ENCODE measurements at places on chromosomes 7 and 10. TPM values are rescaled to one million over a fixed set of nuclear protein-coding genes. Genes with fewer than 3 reads are reported as not detected.
A peak's percentile ranks its signal among the peaks of the same experiment; 100 is the strongest.

- DNase-seq: no peak
Measured at GRCh38 chr7:41925946-41926345, 223.1 kb upstream of the INHBA start.

The SPDYE16 gene
- total RNA-seq: not detected

The CC2D2B gene
- 0.72 TPM for total RNA-seq

DNA sequence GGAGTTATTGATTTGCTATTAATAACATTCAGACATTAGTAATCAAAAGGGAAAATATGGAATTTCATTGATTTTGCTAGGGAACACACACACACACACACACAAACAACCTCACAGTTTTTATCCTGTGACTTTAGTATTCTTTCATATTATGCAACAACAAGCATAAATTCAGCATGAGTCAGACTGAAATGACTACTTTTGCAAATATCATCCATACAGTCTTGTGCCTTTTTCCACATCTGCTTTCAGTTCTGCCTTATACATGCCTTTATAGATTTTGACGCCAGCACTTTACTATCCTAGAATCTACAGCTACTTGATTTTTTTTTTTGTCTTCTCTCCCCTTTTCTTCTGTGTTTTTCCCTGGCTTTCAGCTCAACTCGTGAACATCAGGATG, 975.8 kb upstream of the LRRTM3 start:
- DNase-seq: no peak

DNA sequence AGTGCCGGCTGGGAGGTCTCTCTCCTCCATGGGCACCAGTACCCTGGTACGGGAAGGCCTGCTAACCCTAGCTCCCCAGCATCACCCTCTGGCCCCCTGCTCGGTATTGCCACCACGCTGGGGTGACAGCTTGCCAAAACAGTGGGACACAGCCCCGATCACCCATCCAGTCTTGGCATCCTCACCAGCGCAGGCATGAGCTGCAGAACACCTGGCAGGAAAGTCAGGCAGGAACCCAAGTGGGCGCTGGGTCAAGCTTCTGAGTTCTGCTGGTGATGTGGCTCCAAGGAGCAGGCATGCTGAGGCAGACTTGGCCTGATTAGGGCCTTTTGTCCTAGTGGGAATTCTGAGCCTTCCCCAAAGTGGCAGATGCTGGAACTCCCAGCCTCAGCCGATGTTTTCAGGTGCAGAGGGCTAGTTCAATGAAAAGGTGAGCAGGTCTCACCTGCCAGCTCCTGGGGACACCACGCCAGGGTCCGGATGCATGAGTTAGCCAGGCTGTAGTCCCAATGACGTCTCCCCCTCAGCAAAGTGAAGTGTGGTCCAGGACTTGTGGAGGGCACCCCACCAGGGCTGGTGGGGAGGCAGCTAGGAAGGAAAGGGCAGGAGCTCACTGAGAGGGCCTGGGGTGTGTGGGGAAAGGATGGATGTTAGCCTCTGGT, 8.5 kb upstream of the ZNF22 start:
- DNase-seq: peak; percentile 17

GRCh38 chr7:41002741-41003610, 699.9 kb downstream of the INHBA start:
- DNase-seq: peak; percentile 63

DNA sequence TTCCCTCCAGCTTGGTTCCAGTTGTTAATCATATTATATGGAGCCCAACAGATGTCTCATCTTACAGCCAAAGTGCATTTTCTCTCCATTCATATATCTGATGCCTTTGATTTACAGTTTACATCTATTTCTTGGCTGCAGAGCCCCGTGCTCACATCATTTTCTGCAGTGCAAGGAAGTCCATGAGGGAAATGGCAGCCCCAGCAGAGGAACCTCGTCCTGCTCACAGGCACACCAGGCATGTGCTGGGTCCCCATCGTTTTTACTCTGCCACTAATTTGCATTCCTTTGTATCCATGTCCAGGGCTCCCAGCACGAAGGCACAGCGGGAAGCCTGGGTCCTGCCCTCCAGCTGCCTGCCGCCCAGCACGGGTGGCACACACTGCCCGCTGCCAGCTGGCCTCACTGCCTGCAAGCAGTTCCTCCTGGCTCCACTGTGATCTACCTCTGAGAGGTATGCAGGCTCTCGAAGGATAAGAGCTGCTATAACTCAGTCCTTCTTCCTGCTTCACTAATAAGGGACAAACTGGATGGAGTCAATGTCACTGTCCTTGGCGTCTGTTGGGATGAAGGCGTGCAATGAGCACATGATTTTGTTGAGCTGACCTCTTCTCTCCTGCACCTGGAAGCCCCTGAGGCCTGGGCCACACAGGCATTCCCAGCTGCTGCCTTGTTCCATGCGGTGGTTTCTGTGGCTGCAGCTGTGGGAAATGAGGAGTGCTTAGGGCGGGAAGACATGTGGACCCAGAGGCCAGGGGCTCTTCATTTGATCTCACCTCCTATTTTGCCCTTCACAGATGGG, 583.6 kb upstream of the MGMT start:
- DNase-seq: no peak

DNA sequence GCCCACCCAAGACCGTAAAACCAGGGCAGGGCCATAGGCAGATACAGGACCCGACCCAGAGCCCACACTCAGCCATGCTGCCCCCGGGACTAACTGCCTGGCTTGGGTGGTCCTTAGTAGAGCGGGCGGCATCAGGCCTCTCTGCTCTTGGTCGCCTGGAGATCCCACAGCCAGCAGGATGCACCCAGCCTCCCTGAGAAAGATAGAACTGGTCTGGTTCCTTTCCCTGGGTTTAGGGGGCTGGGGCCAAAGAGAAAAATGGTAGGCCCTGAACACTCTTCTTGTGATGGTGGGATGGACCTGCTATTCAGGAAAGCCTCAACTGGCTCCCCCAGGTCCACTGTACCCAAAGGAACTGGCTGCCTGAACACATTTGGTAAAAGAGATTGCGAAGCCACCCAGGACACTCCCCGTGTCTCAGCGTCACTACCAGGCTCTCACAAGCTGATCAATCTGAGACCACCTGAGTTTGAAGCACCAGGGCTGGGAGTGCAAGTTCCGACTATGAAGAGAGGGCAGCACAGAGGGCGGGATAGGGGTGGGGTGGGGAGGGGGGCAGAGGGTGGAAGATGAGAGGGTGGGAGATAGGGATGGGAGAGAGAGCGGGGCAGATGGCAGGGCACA, 591.5 kb downstream of the DNAJB6 start:
- no peak for DNase-seq

- DNase-seq: peak; percentile 94
Measured at GRCh38 chr10:71805776-71806703, 32.7 kb upstream of the VSIR start.

The POMZP3 gene
- total RNA-seq: 8.5 TPM

The GFRA1 gene
- 0.24 TPM for total RNA-seq

The SPDYE1 gene
- total RNA-seq: not detected

GRCh38 chr7:101687791-101688182, 58.7 kb upstream of the MYL10 start:
- no peak for DNase-seq

DNA sequence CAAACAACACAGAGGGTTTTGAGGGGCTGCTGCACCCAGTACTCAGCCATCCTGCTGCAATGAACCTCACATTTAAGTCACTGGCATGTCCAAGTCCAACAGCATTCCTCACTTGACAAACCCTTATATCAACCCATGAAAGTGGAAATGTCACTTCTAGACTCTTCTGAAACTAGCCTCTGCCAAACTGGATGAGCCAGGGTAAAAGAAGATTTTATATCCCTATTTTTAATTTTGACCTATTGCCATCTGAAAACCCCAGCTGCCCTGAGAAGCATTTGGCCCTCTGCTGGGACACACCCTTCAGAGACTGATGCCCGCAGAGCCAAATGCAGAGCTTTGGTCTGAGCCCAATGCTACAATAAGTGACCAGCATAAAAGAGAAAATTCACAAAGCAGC, 201.1 kb downstream of the ANK3 start:
- no peak for DNase-seq

The FRAT1 gene
- total RNA-seq: 7.3 TPM
